ENCODE measurements at places on chromosomes 7 and 10.
A peak's percentile ranks its signal among the peaks of the same experiment; 100 is the strongest.

DNA sequence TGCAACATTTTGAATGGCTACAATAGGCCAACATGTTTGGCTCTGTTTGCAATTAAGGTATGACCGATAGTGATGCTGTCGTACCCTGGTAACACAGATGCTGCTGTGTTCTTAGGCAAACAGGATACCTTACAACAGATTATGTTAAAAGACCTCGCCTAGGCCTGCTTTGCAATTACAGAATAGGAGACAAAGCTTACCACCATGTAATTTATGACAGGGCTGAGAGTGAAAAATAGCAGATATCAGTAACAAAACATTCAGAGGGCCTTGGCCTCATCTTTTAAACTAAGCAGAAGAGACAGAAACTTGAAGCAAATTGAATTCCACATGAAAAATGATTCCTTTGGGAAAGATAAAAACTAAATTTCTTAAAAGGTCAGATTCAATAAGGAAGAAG is 29.4 kb upstream of the ABLIM1 start:
- DNase-seq: no peak

GRCh38 chr7:87152897-87153641 is 816 bp downstream of the DMTF1 start:
- DNase-seq: peak; percentile 44

DNA sequence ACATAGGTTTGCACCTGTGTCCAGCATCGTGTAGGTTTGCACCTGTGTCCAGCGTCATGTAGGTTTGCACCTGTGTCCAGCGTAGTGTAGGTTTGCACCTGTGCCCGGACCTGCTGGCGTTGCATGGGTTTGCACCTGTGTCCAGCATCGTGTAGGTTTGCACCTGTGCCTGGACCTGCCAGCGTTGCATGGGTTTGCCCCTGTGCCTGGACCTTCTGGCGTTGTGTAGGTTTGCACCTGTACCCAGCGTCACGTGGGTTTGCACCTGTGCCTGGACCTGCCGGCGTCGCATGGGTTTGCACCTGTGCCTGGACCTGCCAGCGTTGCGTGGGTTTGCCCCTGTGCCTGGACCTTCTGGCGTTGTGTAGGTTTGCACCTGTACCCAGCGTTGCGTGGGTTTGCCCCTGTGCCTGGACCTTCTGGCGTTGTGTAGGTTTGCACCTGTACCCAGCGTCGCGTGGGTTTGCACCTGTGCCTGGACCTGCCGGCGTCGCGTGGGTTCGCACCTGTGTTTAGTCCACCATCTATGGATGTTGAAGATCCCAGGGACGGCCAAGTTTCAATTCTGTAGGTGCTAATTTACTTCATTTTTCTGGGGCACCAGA is 158.0 kb downstream of the WDR37 start:
- DNase-seq: no peak

DNA sequence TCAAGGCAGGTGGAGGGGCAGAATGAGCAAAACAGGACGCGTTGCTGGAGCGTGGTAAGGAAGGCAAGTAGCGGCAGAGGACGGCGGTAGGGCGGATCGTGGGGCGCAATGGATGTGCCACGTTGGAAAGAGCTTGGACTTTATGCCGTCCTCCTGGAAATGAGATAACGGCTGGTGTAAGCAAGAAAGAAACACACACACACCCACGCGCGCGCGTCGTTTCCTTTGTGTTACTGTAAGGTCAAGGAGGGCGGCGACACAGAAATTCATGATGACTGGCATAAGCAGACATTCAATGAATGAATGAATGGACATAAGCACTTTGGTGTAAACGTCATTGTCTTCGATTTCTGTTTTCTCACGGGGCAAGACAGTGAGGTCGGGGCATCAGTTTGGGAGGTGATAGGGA is 683 bp upstream of the ENTPD7 start:
- peak; percentile 33 for DNase-seq

GRCh38 chr7:128029405-128029995 is 1.7 kb downstream of the LRRC4 start:
- DNase-seq: no peak

DNA sequence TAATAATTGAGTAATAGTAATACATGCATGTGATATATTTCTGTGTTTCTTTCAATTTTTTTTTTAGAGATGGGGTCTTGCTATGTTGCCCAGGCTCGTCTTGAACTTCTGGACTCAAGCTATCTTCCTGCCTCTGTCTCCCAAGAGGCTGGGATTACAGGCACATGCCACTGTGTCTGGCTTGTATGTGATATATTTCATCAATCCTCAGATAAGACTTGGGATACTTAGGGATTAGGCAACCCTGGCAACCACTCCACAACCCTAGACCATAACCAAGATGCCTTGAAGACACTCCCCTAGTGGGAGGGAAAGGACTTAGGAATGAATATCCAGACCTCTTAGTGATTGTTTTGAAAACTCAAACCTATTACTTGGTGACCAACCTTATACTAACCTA is 154.8 kb downstream of the CCDC3 start:
- DNase-seq: peak; percentile 15

DNA sequence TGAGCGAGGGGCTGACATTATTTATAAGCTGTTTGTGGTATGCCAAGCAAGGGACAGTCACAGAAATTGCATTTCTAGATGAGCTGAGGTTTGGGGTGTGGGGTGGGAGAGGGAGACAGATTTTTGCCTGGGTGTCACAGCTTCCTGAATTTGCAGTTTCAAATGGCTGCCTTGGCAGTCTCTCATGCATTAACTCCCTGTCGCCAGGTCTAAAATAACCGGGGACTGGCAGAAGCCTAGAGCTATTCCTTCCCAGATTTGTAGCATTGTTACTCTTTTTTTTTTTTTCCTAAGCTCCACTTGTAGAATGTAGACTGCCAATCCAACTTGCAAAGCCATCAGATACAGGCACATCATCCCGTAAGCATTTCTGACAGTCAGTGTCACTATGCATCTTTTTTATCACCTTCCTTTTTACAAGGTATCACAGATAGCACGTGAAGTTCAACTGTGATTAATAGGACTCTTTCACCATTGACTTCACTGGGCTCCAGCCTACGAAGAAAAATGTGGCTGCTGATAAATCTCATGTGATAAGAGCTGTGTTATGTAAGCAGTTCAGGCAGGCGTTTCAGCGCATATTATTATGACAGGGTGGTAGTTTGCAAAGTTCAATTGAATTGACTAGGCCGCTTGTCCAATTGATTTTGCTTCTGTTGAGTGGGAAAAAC is 130.7 kb upstream of the CELF2 start:
- DNase-seq: no peak

- DNase-seq: no peak
Observed at GRCh38 chr7:133183969-133184368, 68.9 kb upstream of the EXOC4 start.

- DNase-seq: no peak
Observed at GRCh38 chr7:124762611-124763143, 2.9 kb downstream of the GPR37 start.

- DNase-seq: peak; percentile 91
Observed at GRCh38 chr10:61923210-61923949, 21.9 kb downstream of the ARID5B start.

DNA sequence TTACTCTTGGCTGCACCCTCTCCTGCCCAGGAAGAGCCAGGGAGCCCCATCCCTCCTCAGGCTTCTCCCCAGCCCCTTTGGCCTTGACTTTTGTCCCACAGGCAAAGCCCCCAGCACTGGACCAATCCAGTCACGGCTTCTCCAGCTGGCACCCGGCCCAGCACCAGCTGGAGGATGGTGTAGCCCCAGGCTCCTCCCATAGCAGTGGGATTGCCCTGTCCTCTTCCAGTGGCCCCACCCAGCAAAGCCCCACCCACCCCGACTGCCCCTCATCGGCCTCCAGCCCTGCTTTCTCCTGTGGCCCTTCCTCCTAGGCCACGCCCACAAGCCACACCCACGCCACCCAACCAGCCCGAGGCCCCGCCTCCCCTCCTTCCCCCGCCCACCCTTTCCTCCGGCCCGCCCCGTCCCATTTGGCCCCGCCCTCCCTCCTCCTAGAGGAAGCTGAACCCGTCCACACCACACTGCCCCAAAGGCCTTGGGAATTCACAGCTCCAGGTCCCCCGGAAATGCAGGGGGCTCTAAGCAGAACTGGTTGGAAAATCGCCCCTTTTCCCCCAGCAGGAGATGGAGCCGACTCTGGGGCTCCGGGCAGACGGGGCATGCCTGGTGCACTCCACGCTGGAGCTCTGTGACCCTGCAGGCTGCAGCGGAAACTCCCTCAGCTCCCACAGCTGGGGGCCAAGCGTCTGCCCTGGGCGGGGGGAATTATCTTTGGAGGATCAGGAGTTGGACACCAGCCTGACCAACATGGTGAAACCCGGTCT is 25.2 kb downstream of the GET4 start:
- DNase-seq: peak; percentile 88

DNA sequence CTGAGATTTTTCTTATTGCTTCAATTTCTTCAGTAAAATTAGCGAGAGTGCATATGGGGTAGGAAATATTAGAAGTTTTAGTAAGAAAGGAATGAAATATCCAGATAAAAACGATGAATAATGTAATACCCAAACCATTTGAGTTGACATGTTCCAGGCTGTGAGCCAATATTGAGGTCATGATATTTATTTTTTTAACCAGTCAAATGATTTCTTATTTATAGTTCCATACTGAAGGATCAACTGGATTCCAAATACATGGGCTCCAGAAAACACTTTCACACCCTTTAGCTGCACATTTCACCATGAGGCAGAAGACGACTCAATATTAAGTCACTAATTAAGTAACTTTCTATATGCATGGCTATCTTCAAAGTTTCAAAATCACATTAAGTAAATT is 312.5 kb downstream of the PPP1R3A start:
- DNase-seq: no peak

DNA sequence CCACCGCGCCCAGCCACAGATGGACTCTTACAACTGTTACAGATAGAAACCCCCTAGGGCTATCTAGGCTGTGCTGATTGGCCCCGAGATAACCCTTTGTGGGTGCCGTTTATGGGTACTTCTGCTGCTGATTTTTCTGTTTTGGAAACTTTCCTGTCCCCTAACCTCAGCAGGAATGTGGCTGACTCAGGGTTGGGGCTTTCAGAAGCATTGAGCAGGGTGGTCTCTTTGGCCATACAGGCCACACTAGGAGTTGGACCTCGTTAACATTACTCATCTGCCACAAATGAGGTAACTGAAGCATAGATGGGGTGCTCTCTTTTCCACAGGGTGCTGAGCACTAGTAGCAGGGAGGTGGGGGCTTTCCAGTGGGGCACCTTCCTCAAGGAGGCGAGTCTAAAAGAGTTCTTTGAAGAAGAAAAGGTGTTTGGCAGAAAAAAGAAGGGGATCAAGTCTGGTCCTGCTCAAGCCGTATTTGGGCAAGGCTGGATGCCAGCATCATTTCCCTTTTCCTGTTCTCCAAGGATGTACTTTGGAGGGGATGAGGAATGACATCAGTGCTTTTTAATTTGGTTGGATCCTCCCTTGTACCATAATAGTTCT is 6.4 kb downstream of the ZSCAN25 start:
- no peak for DNase-seq

GRCh38 chr10:86520871-86521677 is 518 bp downstream of the WAPL start:
- peak; percentile 54 for DNase-seq

GRCh38 chr10:30687698-30688213 is 58.2 kb upstream of the LYZL2 start:
- peak; percentile 78 for DNase-seq

- peak; percentile 62 for DNase-seq
Observed at GRCh38 chr10:102344067-102344466, 51.4 kb upstream of the NFKB2 start.

DNA sequence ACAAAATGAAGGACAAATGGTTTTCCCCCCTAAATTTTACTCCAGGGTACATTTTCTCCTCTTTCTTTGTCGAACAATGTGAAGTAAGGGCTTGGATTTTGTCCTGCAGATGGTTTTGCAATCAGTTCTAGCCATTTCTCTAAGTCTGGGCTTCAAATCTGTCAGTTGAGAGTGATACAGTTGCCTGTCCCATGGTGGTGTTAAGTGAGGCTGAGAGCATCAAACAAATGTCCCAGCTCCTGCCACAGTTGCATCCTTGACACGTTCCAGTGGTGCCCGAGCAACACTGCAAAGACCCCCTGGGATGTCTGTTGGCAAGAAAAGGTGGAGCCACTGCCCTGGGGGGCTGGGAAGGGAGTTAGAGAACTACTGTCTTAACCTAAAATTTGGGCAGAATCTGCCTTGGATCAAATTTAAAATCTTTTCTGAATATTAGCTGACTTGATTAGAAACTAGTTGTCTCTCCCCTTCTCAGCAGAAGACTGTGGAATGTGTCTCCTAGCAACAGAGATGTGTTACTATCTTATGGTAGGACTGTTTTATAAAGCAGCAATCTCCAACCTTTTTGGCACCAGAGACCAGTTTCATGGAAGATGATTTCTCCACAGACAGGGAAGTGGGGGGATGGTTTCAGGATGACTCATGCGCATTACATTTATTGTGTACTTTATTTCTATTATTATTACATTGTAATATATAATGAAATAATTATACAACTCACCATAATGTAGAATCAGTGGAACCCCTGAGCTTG is 102.0 kb upstream of the STEAP1B start:
- peak; percentile 78 for DNase-seq

DNA sequence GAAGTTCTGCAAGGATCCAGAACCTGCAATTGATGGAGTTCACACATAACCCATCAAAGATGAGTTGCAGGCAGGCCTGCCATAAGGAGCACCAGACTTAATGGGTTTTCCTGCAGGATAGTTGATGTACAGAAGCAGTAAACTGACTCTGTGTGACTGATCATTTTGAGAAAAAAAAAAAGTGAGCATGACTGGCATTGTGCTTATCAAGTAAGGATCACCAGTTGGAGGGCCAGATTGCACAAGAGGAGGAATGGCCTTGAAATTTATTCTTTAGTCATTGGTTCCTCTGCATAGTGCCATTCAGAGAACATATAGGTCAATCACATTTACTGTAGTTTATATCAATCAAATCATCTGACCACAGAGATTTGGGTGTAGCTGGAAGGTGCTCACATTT is 3.8 kb downstream of the CYP3A43 start:
- no peak for DNase-seq

- DNase-seq: no peak
Observed at GRCh38 chr7:151187409-151188251, 580 bp upstream of the ASB10 start.

DNA sequence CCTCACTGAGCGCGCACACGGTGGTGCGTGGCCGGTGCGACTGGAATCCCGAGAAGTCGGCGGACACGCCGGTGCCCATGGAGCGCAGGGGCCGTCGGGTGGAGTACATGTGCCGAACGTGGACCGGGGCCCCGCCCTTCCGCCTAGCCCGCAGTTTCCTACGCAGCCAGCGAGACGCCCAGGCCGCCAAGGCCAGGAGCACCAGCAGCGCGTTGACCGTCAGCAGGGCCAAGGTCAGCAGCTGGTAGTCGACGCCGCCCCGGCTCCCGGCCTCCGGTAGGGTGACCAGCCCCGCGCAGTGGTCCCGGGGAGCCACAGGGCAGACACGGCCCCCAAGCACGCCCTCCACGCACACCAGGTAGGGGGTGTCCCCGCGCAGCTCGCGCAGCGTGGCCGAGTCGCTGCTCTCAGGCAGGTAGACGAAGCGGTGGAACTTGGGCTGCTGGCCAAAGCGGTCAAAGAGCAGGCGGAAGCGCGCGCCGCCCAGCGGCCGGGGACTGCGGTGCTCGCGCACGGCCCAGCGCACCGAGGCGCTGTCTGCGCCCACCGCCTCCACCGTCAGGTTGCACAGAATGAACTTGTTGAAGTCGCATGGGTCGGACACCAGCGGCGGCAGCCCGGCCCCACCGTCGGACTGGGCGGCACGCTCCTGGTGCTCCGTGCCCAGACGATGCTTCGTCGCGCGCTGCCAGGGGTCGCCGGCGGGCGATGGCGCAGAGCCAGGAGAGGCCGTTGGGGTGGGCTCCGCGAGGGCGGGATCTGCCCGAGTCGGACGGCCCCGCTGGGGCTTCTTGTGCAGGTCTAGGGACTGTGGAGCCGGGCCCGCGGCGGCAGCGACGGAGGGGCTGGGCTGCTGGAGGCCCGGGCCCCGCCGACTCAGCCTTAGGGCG is 2.2 kb downstream of the TRIL start:
- peak; percentile 25 for DNase-seq
